ENCODE measurements at places on chromosomes 2 and 18. TPM values are rescaled to one million over a fixed set of nuclear protein-coding genes. Genes with fewer than 3 reads are reported as not detected.

- no peak for DNase-seq
- no peaks in the 10 kb centered on the region for H3K4me1 ChIP-seq
- H3K4me3 ChIP-seq = no peak overlapping the region
Observed at GRCh38 chr2:223090540-223091235, 38.7 kb downstream of the KCNE4 start.

GRCh38 chr2:10584242-10584753, 105.5 kb downstream of the NOL10 start:
- no peaks in the 10 kb centered on the region for H3K4me1 ChIP-seq
- no peaks in the 10 kb centered on the region for H3K27me3 ChIP-seq
- no peak for DNase-seq
- H3K36me3 ChIP-seq = no peaks in the 10 kb centered on the region

The C2orf80 gene
- total RNA-seq = not detected

The KCNJ13 gene
- total RNA-seq = not detected

The CYP1B1 gene
- 0.85 TPM for total RNA-seq
